ENCODE measurements at places on chromosomes 11 and 22.
A peak's percentile ranks its signal among the peaks of the same experiment; 100 is the strongest.

- no peak for DNase-seq
Observed at GRCh38 chr11:102197670-102198139, 87.5 kb downstream of the YAP1 start.

GRCh38 chr11:46918083-46918787 is at the start of gene LRP4:
Gene LRP4, minus strand, starts transcription at chr11:46918550. Its CDS starts 171 bp downstream, at chr11:46918379.
- DNase-seq: no peak

DNA sequence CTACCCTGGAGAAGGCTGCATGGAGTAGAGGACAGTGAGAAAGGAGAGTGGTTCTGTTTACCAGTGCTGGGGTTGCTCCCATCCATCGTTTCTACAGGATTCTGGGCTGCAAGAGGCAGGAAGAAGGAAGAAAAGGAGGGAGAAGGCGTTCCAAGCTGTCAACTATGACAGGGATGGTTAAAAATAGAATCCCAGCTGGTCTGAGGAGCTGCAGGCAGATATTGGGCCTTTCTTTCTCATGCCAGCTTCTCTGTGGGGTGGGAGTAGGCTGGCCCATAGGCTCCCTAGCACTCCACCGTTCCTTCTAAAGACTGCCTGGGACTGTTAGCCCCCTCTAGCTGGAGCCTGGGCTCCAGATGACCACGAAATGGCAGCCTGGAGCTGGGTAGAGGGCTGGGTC is 13.6 kb downstream of the CCKBR start:
- DNase-seq: no peak

DNA sequence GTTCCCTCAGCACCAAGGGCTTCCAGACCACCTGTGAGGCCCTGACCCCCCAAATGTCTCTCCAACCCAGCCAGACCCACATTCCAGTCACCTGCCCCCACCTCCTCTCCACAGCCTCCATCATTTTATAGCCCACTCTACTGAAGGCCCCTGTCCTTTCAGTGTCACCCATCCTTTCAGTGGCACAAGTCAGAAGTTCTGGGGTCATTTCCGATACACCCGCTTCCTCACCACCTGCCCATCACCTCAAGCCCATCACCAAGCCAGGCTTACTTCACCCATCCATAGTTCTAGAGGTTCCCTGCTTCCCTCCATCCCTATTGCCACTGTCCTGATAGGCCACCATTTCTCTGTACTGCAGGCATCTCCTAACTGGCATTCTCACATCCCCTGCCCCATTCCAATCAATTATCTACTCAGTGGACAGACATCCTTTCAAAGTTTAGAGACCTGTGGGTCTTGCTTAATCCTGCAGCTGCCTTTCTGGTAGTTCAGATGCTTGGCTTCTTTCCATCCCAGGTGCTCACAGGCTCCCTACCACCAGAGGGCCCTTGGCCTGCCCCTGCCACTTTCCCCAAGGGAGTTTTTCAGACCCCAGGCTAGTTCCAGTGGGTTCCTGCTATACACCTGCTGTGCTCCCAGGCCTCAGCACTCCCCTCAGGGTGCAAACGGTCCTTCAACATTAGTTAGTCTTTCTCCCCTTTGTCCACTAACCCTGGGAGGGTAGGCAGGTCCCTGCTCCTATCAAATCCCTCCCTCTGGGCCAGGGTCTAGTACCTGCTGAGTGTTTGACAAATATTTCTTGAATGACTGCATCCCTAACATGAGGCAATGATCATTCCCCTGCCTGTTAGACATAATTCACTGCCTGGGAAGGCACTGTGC is 7.6 kb downstream of the KCNQ1OT1 start:
- DNase-seq: no peak

DNA sequence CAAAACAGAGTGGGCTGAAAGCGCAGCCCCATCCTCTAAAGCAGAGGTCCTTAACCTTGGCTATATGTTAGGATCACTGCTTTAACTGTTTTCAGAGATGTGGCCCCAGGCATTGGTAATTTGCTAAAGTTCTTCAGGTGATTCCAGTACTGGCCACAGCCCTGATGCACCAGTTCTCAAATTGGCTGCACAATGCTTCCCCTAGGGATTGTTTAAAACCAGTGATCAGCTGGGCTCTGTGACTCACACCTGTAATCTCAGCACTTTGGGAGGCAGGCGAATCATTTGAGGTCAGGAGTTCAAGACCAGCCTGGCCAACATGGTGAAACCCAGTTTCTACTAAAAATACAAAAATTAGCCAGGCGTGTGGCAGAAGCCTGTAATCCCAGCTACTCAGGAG is 8.4 kb upstream of the IRAG1 start:
- DNase-seq: no peak

DNA sequence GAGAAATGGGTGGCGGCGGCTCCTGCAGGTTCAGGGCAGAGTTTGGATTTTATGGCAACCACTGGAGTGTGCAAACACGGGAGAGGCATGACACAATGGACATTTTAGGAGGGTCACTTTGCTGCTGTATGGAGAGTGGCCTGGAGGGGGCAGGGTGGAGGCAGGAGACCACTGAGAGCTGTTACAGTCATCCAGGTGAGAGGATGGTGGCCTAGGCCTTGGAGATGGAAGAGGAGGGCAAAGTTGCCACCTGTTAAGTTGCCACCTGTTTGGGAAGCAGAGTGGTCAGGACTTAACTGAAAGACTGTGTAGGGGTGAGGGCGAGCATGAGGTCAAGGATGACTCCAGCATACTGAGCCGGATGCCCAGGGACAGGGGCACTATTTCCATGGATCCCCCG is 2.3 kb upstream of the RAD9A start:
- DNase-seq: peak; percentile 62
